ENCODE measurements at places on chromosomes 6 and 20.

- no peak for DNase-seq
Observed at GRCh38 chr6:163646133-163646532, 231.6 kb downstream of the QKI start.

- no peak for DNase-seq
Observed at GRCh38 chr6:149080511-149080910, 237.0 kb upstream of the TAB2 start.

DNA sequence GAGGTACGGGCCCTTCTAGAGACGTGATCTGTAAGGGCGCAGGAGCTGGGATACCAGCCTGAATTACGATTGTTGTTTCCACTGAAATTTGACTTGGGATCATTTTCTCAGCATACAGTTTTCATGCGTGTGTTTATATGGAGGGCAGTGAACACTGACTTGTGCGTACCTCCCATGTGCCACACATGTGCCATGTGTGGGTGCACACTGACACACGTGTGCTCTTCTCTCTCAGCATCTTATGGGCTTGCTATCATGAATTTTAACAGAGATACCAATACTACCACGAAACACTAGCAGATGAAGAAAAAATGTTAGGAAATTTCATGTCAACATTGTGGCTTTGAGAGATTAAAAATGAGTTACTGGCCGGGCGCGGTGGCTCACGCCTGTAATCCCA is 39.1 kb downstream of the L3MBTL3 start:
- DNase-seq, result no peak

GRCh38 chr6:132569170-132569569 is 952 bp upstream of the TAAR6 start:
- DNase-seq, result no peak

DNA sequence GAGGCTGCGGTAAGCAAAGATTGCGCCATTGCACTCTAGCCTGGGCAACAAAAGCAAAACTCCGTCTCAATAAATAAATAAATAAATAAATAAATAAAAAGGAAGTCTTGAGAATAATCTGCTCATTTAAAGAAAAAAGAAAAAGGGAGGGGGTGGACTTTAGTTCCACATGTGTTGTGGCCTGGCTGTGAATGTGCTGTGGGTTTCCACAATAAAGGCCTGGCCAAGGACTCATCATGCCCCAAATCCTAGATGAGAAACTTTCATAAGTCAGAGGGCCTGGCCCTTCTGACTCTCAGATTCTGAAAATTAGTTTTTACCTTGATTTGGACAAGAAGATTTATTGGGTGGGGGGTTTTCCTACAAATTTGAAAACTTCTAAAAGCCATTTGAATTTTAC is 48.4 kb downstream of the RIOK1 start:
- DNase-seq, result no peak

- DNase-seq, result no peak
Observed at GRCh38 chr6:19472850-19473249, 364.3 kb upstream of the ID4 start.

DNA sequence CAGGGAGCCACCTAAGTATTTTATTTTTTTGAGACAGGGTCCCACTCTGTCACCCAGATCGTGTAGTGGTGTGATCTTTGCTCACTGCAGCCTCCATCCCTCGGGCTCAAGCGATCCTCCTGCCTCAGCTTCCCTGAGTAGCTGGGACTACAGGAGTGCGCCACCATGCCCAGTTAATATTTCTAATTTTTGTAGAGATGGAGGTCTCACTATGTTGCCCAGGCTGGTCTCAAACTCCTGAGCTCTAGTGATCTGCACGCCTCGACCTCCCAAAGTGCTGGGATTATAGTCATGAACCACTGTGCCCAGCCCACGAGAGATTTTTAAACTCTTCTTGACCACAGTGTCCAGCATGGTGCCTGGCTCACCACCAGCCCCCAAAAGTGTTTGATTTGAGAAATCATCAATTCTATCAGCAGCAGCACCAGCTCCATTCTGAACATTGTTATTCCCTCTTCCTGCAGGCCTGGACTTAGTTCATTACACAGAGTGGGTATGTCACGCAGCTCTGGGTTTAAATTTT is 2.3 kb upstream of the TGM2 start:
- no peak for DNase-seq
